GM04504 (cell line): ENCODE measurements at places on chromosomes 3 and 15.

DNA sequence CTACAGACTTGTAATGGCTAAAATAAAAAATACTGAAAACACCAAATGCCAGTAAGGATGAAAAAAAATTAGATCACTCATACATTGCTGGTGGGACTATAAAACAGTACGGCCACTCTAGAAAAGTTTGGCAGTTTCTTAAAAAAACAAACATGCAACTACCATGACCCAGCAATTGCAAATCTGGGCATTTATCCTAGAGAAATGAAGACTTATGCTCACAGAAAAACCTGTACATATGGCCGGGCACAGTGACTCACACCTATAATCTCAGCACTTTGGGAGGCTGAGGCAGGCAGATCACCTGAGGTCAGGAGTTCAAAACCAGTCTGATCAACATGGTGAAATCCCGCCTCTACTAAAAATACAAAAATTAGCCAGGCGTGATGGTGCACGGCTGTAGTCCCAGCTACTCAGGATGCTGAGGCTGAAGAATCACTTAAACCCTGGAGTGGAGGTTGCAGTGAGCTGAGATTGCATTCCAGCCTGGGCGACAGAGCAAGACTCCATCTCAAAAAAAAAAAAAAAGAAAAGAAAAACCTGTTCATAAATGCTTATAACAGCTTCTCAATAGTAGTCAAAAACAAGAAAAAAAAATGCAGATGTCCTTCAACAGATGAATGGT, 5.6 kb downstream of the TP53BP1 start:
- DNase-seq: no peak

- no peak for DNase-seq
Measured at GRCh38 chr3:180092889-180093288, 56.2 kb upstream of the PEX5L start.

DNA sequence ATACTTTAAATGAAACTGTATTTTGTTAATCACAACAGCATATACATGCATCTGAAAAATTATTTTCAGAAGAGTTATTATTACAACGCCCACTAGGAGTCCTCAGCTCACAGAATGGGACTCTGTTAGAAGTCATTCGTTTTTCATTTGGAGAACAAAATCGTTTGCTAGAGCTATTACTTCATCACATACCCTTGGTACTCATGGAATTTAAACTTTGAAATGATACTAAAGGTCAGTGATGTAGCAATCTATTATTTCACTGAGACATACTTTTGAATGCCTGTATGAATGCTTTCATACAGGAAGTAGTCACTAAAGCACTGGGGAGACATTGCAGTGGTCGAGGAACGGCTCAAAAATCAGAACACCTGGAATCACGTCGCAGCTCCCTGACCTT, 198.1 kb downstream of the MBNL1 start:
- peak; percentile 40 for DNase-seq

GRCh38 chr3:40404591-40405198, 17.7 kb downstream of the ENTPD3 start:
- DNase-seq: no peak

- DNase-seq: no peak
Measured at GRCh38 chr3:187989575-187990153, 164.3 kb upstream of the LPP start.

- no peak for DNase-seq
Measured at GRCh38 chr3:179546814-179547241, 15.9 kb upstream of the ACTL6A start.

DNA sequence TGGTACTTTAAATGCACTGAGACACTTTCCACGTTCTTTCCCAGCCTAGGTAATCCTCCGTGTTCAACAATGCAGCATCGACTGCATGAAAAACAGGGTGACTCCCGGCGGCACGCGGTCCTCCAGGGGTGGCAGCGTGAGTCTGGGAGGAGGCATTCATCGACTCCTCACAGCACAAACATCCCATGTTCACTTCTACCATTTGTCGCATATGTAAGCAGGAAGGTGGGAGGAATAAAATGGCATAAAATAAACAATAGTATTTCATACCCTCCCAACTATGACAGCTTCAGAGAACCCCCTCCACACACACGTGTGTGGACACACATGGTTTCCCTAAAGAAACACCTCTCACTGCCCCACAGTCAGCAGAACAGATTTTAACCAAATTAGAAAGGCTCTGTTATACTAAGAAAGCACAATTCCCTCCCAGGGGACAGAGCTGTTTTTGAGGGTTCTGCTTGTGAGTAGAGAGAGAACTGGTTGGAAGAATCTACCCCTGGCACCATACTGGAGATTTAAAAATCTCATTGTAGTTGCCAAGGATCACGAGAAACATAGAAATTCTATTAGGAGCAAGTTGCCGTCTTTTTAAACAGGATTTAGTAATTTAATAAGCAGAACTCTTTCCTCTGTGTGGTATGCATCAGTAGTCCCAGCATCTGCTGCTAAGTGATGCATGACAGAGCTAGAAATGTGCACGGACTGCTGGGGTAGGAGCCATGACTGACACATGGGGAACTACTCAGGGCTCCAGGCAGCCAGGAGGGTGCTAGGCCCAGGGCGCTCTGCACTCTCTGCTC, 6.0 kb downstream of the FAM43A start:
- no peak for DNase-seq

- DNase-seq: no peak
Measured at GRCh38 chr3:46269556-46269955, 27.3 kb downstream of the CCR3 start.

- no peak for DNase-seq
Measured at GRCh38 chr15:89332446-89332845, 2.2 kb downstream of the POLG start.

DNA sequence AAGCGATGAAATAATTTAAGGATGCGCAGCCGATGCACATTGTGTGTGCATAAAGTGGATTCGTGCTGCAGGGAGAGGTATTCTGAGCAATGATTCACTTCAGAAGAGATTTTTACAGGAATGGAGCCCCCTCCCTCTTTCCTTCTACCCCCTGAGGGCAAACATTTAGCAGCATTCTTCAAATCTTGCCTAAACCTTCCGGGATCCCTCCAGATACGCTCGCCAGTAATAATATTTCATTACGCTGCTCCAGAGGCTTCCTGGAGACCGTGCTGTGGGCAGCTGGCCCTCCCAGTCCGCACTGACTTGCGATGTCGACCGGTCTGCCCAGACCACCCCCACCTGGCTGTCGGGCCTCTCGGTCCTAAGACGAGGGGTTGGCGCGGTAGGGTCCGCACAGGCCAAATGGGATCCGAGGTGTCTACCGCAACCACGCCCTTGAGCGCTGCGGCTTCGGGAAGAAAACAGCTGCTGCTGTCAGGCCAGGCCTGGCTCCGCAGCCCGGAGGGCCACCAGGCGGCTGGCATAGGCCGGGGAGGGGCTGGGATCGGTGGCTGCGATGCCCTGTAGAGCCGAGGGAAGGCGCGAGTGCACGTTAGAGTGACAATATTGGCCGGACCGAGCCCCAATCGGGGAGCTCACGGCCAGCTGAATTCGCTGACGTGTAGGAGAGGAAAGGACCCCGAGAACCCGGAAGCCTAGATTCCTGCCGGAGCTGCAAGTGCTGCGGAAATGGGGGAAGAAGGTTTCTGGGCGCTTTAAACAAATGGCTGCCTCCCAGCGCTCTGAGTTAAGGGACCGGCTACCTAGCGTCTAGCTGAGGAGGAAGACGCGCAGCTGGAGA, 14.3 kb downstream of the ZIC4 start:
- peak; percentile 81 for DNase-seq

DNA sequence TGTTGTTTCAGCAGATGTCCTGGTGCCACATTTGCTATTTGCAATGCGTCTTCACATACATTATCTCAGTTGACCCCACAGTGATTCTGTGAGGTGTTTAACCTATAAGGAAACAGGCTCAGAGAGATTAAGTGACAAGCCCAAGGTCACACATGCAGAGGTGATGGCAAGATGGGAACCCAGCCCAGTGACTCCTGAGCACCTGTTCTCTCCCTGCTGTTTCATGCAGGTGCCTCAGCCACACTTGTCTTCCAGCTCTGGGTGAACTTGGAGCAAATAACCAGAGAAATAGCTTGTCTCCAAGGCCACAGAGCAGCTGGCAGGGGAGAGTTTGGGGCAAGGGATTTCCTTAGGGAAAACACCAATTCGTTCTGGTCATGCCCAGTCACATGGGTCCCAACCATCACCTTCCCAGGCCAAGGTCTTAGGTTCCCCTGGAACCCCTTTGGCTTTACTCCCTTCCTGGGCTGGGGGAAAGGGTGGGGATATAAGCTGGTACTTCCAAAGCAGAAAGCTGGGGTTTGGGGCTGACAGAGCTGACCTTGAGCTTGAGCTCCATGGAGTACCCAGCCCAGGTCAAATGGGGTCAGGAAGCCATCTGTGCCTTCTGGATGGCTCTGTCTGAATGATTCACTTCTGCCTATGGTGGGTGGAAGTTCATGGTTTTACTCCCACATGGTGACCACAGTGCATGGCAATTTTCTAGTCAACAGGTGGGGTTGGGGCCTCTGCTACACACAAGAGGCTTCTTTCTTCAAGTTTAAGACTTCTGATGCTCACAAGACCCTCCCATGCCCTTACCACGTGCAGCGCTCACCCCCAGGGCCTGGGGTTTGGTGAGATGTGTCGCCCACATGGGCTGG, 22.4 kb downstream of the LIPC start:
- no peak for DNase-seq

- no peak for DNase-seq
Measured at GRCh38 chr3:169522595-169523529, 140.7 kb downstream of the MECOM start.

GRCh38 chr15:45471151-45471550, 51.4 kb downstream of the SLC30A4 start:
- DNase-seq: no peak

DNA sequence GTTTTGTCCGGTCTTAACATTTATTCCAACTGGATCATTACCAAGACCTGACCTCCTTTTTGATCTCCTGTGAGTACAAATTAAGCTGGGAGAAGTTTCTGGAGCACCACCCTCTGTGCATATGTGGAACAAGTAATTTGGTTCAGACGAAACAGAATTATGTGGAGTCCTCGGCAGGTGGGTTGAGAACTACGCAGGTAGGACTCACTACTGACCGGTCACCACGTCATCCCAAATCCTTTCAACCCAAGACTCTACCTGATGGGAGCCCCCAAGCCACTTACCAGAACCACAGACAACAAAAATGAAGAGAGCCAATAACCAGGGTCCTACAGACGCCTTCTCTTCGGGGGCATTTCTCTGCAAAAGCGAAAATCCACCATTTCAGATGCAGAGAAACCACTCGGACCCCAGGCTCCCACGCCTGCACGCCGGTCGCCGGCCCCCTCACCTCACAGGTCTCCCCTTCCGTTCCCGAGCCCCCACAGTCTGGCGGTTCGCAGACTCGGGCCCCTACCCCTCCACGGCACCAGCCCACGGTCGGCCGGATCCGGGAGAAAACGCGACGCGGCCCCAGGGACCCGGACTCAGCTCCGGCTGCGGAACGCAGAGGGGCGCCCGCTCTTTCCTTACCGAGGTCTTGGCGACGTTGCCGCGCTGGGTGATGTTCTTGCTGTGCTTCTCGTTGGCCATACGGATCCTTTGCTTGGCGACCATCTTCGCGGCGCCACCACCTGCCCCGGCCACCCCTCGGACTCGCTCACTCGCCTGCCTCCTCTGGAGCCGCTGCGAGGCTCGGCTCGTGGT, 674 bp downstream of the SERP1 start:
- no peak for DNase-seq
